ENCODE measurements at places on chromosomes 3 and 15.

GRCh38 chr15:89494941-89495637 is 1.3 kb downstream of the RHCG start:
- no peak for DNase-seq

DNA sequence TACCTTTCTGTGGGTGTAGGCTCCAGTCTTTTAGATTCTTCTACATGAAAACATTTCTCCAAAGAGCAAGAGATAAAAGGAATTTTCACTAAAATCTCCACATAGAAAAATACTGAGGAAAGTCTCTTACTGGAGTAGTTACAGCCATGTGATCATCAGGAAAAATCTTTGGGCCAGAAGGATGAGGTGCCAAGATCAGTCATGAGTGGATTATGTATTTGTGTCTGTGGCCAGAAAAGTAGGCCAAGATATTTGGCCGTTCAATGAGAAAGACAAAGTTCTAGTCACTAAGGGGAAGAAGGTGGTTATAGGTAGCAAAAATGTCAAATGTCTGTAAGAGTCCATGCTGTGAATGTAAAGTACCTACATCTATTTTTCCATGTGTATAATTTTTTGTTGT is 339.3 kb downstream of the NSUN3 start:
- no peak for DNase-seq

DNA sequence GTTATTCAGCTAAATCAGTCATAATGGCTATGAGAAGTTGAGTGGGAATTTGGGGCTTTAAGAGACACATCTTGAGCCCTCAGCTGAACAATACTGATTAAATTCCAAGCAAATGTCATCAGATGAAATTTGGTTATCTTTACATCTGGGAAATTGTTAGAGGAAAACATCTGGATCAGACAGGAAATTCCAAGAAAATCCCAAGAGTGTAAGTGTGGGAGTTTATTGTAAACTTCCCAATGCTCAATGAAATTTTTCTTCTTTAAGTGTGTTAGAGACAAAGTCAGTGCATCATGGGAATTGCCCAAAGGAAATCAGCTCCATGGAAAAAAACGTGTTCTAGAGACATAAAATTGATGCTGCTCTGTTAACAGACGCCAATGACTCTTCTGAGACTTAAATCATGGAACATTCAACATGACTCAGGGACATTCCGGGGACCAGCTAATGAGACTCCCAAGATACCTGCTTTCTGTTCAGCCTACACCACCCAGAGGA is 19.8 kb upstream of the DCLK3 start:
- no peak for DNase-seq

GRCh38 chr15:74382004-74382816 is 14.8 kb upstream of the CYP11A1 start:
- no peak for DNase-seq

GRCh38 chr3:4460334-4460733 is 6.7 kb downstream of the SUMF1 start:
- DNase-seq: no peak

- no peak for DNase-seq
Measured at GRCh38 chr3:175865724-175866123, 1006.6 kb downstream of the NAALADL2 start.

Data from stimulated activated CD8-positive, alpha-beta memory T cell treated with anti-CD3 and anti-CD28 coated beads, Interleukin-7, amount 100 ng/mL, for 24 hours (primary cell).